ENCODE measurements at places on chromosomes 2 and 18.

DNA sequence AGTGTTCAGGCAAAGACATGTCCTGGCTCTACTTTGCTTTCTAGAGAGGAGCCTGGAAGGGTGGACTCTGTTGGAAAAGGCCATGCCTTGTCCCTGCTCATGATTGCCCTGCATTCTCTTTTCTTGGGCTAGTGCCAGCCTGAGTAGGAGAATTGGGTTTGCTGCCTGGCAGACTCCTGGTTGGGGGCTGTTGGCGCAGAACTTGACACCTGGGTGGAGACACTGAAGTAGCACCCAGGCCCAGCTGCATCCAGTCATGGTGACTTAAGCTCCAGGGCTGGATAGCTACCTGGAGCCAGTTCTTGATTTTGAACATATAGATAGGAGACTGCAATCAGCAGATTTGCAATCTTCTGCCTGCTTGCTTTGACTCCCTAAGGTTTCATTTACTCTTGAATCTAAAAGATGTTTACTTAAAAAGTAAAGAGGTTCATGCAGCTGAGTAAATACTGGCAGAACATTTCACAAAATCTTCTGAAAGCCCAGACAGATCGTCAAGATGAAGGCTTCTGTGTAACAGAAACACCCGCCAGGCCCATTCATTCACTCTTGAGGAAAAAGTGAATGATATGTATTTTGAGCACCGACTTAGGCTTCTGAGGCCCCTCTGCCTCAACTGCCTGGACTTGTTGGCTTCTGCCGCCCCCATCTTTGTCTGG, 38.0 kb upstream of the YWHAQ start:
- H3K36me3 ChIP-seq, result no peaks in the 10 kb centered on the region
- H3K4me1 ChIP-seq, result no peaks in the 10 kb centered on the region
- H3K27me3 ChIP-seq, result no peaks in the 10 kb centered on the region
- no peak overlapping the region for H3K27ac ChIP-seq

- no peak overlapping the region for H3K4me3 ChIP-seq
- no peaks in the 10 kb centered on the region for H3K36me3 ChIP-seq
- no peak overlapping the region for H3K27ac ChIP-seq
- DNase-seq, result no peak
These were observed 136.9 kb downstream of the EPHA4 start for GRCh38 chr2:221435171-221435570.

- peak overlapping the region; percentile 89 for H3K27ac ChIP-seq
- no peaks in the 10 kb centered on the region for H3K27me3 ChIP-seq
These were observed 98.1 kb downstream of the RTP5 start for GRCh38 chr2:241967467-241968144.

DNA sequence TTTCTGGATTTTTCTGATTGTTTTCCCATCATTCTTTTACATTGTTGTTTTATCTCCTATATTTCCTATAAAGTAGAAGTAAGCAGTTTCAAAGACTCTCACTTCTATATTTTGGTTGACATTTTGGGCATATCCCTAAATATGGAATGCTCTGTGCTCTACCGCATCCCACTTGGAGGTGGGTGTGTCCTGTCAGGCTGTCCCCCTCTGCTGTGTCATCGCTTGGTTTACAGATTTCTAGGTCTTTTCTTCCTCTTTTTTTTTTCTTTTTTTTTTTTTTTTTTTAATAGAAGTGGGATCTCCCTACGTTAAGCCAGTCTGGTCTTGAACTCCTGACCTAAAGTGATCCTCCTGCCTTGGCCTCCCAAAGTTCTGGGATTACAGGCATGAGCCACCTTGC, 13.3 kb downstream of the DGKD start:
- peaks cover 69% of the 10 kb centered on the region for H3K4me1 ChIP-seq
- H3K4me3 ChIP-seq, result no peak overlapping the region
- peak overlapping the region; percentile 5 for H3K27ac ChIP-seq
